ENCODE measurements at places on chromosomes 1 and 21.

- DNase-seq: peak; percentile 51
Observed at GRCh38 chr1:115052454-115053083, 22.9 kb downstream of the TSHB start.

DNA sequence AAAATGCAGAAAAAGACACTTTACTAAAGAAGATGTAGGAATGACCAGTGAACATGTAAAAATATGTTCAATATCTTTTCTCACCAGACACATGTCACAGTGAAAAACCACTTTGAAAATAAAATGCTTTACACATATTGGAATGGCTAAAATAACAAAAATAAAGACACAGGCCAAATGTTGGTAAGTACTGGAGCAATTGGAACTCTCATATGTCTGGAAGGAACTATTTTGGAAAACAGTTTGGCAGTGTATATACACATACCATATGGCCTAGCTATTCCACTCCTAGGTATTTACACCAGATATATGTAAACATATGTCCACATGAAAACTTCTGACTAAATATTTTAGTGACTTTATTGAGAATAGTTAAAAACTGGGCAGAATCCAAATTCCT, 927.2 kb downstream of the BRINP3 start:
- no peak for DNase-seq

DNA sequence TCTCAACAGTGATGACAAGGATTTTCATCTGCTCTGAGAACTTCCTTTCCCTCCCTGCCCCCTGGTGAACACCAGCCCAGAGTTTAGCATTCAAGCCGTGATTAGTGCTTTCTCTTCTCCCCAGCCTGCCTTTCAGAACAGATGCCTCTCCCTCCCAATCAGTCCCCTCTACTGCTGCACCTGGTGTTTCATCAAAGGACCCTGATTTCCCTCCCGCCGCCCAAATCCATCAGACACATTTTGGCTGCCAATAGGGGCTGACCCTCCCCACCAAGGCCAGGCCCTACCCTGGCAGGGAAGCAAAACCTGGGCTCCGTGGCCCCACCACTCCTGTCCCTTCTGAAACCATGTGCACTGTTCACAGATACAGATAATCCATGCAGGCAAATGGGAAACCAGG, 34.0 kb upstream of the KLHDC7A start:
- no peak for DNase-seq

DNA sequence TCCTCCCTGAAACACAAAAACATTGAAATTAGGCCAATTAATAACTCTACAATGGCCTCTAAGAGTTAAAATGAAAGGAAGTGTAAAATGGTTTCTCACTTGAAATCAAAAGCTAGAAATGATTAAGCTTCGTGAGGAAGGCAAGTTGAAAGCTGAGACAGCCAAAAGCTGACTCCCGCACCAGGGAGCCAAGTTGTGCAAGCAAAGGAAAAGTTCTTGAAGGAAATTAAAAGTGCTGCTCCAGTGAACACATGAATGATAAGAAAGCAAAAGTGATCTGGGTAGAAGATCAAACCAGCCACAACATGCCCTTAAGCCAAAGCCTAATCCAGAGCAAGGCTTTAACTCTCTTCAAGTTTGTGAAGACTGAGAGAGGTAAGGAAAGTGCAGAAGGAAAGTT, 22.8 kb downstream of the CYYR1 start:
- no peak for DNase-seq

- DNase-seq: no peak
Observed at GRCh38 chr1:236149696-236150228, 7.4 kb downstream of the GPR137B start.
